ENCODE measurements at places on chromosomes 7 and 10.

DNA sequence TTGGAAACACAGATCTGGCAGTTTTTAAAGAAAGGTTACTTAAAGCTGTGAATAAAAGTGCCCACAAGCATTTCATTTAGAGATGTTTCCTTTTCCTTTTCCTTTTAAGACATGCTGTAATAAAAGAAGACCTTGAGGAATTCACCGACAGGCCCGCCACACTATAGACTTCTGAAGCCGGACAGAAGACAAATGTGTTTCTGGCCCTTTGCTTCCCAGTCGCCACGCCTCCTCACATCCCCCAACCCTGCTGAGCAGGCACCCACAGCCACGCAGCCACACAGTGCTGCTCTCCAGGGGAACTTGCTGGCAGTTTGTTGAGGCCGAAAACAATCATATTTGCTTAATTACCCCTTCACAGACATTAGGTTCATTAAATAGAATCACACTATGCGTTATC is 83.4 kb downstream of the SLC25A13 start:
- peak; percentile 25 for DNase-seq

GRCh38 chr7:11935905-11936304 is 103.9 kb upstream of the THSD7A start:
- no peak for DNase-seq

- peak; percentile 37 for DNase-seq
These were observed 206.7 kb downstream of the POU6F2 start for GRCh38 chr7:39184391-39184790.

GRCh38 chr7:91293136-91293535 is 28.9 kb downstream of the FZD1 start:
- DNase-seq, result no peak

DNA sequence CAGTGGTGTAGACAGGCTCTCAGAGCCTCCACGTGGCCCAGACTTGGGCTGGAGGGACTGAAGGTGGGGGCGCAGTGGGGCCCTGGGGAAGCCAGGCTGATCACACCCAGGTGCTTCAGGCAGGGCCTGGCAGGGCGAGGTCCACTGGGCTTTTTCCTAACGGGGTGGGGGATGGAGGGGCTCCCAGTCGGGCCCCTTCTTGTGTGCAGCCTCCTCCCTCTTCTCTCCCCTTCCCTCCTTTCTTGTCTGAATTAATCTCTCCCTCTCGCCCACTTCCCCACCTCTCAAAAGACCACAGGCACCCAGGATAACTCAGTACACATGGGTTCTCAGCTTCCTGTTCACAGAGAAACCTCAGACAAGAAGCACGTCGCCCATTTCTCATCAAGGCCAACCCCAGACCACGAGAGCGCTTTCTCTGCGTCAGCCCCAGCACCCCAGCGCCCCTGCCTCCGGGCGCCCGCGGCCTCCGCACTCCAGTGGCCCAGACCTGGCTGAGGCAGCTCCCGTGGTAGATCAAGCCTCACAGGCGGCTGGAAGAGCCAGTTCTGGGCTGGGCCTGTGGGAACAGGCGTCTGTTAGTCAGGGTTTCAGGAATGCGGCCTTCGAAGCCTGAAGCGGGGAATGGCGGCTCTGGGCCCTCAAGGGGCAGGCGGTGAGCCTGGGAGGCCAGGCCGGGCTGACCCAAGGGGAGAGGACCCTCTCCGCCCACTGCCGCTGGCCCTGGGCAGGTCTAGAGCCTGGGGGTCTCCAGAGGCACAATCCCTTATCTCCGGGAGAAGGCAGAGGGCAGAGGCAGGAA is 50.6 kb downstream of the PWWP2B start:
- DNase-seq, result no peak

DNA sequence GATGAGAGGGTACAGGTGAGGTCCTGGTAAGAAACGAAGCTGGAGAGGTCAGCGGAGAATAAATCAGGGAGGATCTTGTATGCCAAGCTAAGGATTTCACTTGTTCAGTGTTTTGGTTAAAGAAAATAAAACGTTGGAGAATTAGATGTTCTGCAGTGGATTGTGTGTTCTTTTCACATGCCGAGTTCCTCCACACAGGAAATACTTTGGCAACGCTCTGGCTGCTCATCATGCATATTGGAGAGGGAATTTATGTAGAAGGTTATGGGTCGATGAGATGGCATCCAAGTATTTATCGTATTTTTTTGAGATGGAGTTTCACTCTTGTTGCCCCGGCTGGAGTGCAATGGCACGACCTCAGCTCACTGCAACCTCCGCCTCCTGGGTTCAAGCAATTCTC is 11.0 kb downstream of the RPS24 start:
- DNase-seq, result no peak

GRCh38 chr10:57982091-57982490 is 285.6 kb downstream of the IPMK start:
- no peak for DNase-seq

DNA sequence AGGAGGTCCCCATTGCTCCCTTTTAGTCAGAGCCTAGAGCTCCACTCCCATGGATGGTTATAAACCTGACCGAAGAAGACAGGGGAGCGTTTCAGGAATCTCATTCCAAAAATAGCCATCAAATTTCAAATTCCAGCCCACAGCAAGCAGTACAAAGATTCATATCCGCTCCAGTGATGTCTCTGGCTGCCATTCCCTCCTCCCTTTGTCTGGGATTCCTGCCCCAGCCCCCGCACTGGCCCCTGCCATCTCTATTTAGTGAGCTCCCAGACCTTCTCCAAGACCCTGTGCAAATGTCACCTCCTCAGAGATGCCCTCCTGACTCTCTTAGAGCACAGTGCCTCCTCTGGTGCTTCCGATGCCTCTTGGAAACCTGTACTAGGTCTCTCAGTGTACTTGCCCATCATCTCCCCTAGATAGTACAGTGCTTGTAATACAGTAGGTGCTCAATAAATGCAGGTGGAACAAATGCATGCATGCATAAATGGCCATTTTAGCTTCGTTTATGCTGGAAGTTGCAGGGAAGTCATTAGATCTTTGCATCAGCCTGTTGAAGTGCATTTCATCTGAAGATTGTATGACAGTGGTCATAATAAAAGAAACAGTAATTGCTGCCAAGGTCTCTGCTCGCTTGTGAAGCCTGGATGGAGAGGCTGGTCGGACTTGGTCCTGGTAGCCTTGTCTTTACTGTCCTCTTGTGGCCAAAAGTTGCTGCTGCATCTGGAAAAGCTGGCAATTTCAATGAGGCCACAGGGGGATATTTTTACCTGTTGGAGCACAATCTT is 32.0 kb upstream of the HABP2 start:
- DNase-seq, result peak; percentile 82

DNA sequence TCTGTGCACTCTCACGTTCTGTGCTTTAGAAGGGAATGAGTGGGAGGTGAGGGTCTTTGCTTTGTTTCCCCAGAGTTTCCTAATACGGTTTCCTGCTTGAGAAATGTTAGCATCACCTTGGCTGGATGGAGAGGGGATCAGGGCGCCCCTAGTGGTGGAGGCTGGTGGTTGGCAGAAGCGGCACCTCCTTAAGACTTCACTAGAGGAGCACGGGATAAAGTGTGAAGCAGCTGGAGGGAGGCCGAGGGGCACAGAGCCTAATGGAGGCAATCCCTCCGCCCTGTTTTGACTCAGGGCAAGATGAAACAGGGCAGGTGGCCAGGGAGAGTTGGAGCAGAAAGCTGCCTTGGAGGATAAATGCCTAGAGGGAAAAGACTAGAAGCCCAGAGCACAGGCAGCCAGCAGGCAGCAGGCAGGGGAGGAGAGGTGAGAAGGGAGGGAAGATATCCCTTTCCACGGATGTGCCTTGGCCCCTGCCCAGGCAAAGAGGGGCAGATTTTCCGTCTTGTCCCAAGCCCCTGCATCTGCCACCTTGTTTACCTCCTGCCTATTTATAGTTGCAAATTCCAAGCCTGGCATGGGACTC is 56.0 kb upstream of the BTRC start:
- peak; percentile 84 for DNase-seq

DNA sequence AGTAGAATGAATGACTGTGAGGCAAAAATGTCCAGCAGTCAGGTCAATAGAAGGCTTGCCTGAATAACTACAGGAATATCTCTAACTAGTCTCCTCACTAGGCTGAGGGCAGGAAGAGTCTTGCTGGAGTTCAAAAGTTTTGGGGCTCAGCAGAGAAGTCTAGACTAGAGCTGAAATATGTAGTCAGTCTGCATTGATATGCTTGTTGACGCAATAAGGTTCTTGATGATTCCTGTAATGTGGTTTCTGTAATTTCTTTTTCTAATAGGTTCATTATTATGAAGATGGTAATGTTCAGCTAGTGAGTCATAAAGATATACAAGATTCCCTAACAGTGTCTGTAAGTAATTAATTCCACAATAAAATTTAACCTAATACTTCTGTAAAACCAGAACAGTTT is 41.5 kb upstream of the ST7 start:
- DNase-seq, result no peak

- DNase-seq, result no peak
These were observed 22.6 kb upstream of the PDIA4 start for GRCh38 chr7:149050941-149051340.

GRCh38 chr10:6232846-6233724 is 30.4 kb downstream of the PFKFB3 start:
- DNase-seq, result no peak

GRCh38 chr7:30926313-30926712 is 14.7 kb downstream of the AQP1 start:
- DNase-seq, result no peak

- DNase-seq, result no peak
These were observed 104.5 kb downstream of the ELAPOR2 start for GRCh38 chr7:86954971-86955370.

DNA sequence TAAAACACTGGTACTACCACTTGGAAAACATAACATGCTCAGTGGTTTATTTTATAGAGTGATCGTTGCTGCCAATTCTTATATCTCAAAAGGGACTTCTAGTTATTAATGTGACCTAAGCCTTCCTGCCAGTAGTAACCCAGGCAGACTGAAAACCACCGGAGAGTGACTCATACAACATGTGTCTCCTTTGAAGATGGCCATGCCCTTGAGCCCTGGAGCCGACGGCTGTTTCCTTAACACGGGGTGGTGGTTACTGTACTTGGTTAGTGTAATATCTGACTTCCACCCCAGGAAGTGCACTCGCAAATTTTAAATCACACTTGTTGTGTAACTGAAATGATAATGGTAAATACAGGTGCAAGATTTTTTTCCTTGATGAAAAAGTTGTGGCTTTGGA is 30.5 kb downstream of the JAKMIP3 start:
- DNase-seq, result no peak

DNA sequence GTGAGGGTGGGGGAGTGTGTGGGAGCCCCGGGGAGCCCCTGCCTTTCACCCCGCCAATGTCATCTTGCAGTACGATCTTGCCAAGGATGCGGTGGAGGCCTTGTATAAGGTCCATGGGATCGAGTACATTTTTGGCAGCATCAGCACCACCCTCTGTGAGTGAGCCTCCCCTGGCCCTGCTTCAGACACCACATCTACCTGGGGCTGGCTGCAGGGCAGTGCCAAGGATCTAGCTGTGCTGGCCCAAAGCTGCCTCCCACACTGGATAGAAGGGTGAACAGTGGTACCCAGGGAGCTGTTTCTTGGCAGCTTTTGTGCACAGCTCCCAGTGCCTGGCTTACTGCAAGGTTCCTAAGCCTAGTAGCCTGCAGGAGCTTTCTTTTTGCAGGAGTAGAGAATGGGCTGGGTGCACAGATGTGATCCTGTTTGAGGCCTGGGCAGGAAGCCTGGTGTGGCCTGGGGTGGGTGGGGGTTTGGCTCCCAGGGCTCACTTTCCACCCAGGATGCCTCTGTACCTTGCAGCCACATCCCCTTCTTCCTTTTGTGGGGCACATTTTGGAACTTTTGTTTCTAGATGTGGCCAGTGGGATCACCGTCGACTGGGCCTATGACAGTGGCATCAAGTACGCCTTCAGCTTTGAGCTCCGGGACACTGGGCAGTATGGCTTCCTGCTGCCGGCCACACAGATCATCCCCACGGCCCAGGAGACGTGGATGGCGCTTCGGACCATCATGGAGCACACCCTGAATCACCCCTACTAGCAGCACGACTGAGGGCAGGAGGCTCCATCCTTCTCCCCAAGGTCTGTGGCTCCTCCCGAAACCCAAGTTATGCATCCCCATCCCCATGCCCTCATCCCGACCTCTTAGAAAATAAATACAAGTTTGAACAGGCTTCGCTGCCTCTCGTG is 12.2 kb upstream of the CPA1 start:
- no peak for DNase-seq

DNA sequence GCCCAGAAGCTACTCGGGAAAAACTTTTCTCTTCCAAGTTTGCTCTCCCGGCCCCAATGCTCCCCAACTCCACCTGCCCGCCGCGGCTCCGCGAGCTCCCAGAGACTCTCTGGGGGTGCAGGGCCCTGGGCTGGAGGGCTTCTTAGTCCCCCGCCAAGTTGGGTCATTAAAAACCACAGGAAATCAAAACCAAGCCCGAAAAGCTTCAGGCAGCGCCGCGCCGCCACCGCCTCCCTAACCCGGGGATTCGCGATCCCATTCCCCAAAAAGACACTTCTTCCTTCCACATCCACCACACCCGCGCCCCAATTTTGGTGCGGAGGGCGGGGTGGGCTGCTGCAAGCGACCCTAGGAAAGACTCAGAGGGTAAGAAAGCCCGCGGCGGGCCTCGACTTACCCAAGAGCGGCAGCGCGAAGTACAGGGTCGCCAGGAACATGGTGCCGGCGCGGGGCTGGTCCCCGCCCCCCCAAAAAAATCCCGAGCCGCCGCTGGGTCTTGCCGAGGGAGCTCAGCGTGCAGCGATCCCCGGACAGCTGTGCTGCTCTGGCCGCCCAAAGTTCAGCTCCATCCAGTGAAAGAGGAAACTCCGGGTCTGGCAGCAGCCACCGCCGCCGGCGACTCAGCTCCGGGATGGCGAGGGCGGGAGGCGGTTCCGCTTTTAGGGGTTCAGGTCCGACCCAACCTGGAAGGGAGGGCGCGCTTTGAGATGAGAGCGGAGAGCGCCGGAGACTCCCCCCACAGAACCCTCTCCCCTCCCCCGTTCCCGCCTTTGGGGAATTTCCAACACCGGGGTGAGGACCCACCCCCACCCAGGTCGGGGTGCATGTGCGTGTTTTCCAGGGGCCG is 1.2 kb downstream of the GFRA1 start:
- peak; percentile 39 for DNase-seq

DNA sequence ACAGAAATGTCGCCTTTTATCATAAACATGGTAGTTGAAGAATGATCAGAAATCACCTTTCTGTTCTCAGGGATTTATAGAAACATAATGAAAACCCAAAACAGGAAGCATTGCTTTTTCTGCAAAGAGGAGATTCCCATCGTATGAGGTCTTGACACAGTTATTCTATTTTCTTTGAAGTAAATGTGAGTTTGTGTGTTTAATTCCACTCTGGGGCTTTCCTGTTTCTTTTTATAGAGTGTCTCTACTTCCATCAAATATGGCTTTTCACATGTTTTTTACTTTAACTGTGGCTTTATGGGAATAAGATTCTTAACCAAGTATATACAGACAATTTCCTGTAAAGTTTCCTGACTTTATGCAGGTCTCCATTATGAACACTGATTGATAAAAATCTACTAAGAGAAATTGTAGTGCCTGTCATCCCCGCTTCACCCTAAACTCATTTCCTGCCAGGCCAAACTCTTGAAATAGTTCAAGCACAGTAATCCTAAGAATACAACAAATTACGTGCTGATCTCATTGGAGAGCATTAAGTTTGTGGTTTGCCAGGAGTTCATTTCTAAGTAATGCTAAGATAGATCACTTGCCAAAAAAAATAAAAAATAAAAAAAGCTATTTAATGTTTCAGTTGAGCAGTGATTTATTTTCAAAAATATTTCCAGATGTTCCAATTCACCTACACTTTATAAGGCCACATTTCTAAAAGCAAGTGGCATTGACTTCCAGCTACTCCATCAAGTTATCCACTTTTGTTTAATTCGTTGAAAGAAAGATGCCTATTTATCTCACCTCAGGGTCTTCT is 52.2 kb upstream of the SEC61G start:
- DNase-seq, result no peak

GRCh38 chr7:41825927-41826480 is 123.1 kb upstream of the INHBA start:
- DNase-seq, result no peak
